ENCODE measurements at places on chromosomes 13 and 19. TPM values are rescaled to one million over a fixed set of nuclear protein-coding genes. Genes with fewer than 3 reads are reported as not detected.

DNA sequence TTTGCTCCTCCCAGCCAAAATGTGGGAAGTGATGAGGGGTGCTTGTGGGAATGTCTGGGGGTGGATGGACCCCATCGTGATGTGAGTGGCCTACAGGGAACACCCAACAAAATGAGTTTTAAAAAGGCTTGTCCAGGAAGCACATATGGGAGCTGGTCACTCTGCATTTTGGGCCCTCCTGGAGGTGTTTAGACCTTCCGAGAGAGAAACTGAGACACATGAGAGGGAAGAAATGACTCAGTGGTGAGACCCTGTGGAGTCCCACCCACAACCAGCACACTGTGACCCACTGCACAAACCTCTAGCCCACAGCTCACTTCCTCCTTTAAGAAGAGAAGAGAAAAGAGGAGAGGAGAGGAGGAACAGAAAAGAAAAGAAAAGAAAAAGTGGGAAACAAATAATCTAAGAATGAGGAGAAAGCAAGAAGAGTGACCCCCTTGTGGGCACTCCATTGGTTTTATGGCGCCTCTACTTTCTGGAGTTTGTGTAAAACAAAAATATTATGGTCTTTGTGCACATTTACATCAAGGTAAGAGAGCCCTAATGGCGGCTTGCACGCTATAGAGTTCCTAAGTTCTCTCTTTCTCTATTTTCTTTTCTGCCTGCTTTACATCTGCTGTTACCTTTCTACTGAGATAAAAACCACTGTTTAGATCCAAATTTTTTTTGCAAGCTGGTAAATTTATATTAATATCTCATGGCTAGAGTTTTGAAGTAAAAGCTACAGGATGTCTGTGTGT, 13.3 kb upstream of the LILRB1 start:
- no peaks in the 10 kb centered on the region for H3K36me3 ChIP-seq
- peak; percentile 31 for DNase-seq
- peak overlapping the region; percentile 93 for H3K4me3 ChIP-seq
- H3K27me3 ChIP-seq: peaks cover 2% of the 10 kb centered on the region
- peak overlapping the region; percentile 81 for H3K27ac ChIP-seq

- H3K36me3 ChIP-seq: no peaks in the 10 kb centered on the region
- H3K27me3 ChIP-seq: peaks cover 1% of the 10 kb centered on the region
- DNase-seq: peak; percentile 3
- H3K4me1 ChIP-seq: no peaks in the 10 kb centered on the region
- H3K27ac ChIP-seq: no peak overlapping the region
Observed at GRCh38 chr13:107211073-107211472, 643.1 kb upstream of the ARGLU1 start.

The CGB7 gene
- not detected for polyA plus RNA-seq

GRCh38 chr19:12722566-12723380, 959 bp downstream of the TNPO2 start:
- peaks cover 41% of the 10 kb centered on the region for H3K4me1 ChIP-seq
- DNase-seq: peak; percentile 94
- peaks cover 7% of the 10 kb centered on the region for H3K36me3 ChIP-seq
- H3K4me3 ChIP-seq: peak overlapping the region; percentile 93
- peaks cover 19% of the 10 kb centered on the region for H3K27me3 ChIP-seq
- peak overlapping the region; percentile 95 for H3K27ac ChIP-seq

The MKNK2 gene
- 23.9 TPM for polyA plus RNA-seq

The ZNF575 gene
- polyA plus RNA-seq: 3.5 TPM

DNA sequence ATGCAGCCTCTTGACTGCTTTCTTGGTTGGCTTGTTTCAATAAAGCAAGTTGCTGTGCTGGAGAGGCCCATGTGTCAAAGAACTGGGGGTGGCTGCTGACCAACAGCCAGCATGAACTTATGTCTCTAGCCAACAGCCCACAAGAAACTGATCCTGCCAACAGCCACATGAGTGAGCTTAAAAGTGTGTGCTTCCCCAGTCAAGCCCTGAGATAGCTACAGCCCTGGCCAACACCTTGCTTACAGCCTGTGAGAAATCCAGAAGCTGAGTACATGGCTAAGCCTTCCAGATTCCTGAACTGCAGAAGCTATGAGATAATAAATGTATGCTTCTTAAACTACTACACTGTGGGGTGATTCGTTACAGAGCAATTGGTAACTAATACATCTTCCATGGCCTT, 38.9 kb upstream of the IPO5 start:
- H3K27ac ChIP-seq: no peak overlapping the region
- peaks cover 6% of the 10 kb centered on the region for H3K27me3 ChIP-seq
- no peaks in the 10 kb centered on the region for H3K36me3 ChIP-seq

DNA sequence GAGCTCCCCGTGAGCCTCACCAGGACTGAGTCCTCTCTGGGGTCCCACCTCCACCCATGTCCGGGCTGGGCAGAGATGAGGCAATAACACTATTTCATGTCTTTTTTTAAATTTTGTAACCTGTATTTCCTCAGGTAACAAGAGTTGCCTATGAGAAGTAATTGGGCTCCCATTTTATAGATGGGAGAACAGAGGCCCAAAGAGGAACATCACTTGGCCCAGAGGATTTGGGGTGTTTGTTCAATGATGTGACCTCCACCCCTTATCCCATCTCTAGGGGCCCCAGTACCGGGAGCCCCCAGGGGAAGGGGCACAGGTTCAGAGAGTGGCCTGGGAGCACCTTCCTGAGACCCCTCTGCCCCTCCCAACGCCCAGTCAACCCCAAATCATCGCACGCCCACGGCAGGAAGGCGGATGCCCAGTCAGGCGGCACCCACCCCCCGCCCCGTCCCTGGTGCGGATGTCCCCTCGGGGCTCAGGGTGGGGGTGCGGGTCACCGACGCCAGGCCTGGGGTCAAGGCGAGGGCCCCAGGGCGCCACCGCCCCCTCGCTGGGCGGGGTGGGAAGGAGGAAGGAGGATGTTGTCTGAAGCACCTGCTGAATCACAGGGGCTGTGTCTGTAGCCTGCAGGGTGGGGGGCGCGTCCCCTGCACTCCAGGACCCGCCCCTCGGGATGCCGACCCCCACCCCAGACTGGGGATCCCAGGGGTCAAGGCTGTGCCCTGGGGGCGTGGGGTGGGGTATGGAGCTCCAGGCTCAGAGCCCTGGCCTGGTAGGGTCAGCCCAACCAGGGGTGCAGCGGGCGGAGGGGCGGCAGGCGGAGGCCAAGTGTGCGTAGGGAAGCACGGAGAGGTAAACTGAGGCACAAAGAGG, 9.0 kb upstream of the CIRBP start:
- H3K27ac ChIP-seq: peak overlapping the region; percentile 99
- peaks cover 55% of the 10 kb centered on the region for H3K27me3 ChIP-seq
- peak; percentile 69 for DNase-seq
- peaks cover 71% of the 10 kb centered on the region for H3K4me1 ChIP-seq

The SIGLEC10 gene
- 1.8 TPM for polyA plus RNA-seq

DNA sequence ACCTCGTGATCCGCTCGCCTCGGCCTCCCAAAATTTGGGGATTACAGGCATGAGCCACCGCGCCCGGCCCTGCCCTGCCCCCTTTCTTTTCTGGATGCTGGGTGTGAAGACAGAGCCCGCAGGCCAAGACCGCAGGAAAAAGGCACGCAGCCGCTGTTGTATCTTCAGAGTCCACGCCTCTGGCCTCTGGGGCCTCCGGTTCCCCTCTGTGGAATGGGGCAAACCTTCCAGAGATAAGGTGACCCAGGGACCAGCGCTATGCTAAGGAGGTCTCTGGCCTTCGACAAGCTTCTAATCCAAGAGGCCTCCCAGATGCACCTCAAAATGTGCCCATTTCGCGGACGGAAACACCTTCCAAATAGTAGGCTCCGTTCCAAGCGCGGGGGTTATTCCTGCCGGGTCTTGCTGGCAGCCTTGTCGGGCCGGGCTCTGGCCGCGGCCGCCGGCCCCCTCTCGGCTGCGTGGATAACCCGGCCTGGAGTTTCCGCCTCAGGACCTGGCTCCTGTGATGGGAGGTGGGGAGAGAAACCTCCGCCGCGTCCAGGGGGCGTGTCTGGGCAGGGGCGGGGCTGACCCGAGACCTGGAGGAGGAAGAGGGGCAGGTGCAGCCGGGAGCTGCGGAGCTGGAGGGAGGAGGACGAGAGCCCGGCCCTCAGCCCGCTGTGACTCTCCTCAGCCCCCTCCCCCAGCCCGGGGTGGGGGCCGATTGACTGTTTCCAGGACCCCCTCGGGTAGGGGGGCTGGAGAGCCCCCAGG, 13.1 kb downstream of the TJP3 start:
- H3K4me3 ChIP-seq: peak overlapping the region; percentile 68
- H3K36me3 ChIP-seq: no peaks in the 10 kb centered on the region
- DNase-seq: peak; percentile 77
- peaks cover 14% of the 10 kb centered on the region for H3K4me1 ChIP-seq
- H3K27me3 ChIP-seq: peaks cover 5% of the 10 kb centered on the region
- H3K27ac ChIP-seq: no peak overlapping the region

DNA sequence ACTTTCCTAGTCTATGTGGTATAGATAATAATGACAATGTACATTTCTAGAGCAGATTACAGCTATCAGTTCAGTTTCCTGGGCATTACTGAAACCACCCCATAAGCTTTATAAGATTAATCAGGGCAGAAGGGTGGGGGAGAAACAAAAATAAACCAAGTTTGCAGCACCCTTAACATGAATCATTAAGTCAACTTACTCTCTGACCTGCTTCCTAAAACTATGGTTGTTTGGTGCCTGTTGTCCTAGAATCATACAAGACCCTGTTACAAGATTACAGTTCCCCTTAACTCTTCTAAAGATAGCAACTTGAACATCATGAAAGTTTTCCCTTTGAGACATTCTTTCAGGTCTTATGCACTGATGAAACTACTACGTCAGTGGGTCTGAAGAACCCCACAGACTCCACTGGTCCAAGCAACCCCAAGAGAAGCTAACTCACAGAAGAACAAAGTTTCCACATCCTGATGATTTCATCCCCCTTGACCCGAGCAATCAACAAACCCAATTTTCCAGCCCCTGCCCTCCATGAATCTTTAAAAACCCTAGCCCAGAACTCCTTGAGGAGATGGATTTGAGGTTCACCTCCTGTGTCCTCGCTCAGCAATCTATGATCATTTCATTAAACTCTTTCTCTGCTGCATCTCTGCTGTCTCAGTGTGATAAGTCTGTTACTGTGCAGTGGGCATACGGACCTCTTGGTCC, 336.5 kb downstream of the FOXO1 start:
- H3K4me3 ChIP-seq: no peak overlapping the region
- DNase-seq: no peak
- H3K27me3 ChIP-seq: peaks cover 11% of the 10 kb centered on the region
- no peaks in the 10 kb centered on the region for H3K36me3 ChIP-seq
- no peak overlapping the region for H3K27ac ChIP-seq
- H3K4me1 ChIP-seq: no peaks in the 10 kb centered on the region

GRCh38 chr19:35704218-35704617, at the start of gene ZBTB32:
TSS of gene ZBTB32 (plus strand) at chr19:35704558. CDS start at chr19:35714627, 10,069 bp downstream.
- peaks cover 9% of the 10 kb centered on the region for H3K4me1 ChIP-seq
- H3K27me3 ChIP-seq: peaks cover 9% of the 10 kb centered on the region
- no peak within 1 kb of the TSS for H3K27ac ChIP-seq
- no peaks in the 10 kb centered on the region for H3K36me3 ChIP-seq
- no peak within 1 kb of the TSS for H3K4me3 ChIP-seq

The NLRP11 gene
- not detected for polyA plus RNA-seq

DNA sequence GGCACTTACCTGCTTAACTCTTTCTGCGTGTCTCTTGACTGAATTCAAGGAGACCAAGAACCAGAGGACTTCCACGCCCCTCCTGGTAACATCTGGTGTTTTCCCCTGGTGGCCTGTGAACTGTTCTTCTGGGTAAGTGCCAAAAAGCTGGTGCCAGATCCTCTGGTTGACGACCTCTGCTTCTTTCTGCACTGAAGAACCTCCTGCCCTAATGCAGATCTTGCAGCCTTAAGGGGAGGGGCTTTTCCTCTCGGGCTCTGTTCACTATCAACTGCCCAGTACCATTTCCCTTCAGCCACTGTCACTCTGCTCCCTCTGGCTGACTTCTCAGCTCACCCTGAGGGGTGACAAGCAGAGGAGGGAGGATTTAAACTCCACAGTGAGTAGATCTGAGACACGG, 6.1 kb upstream of the ERVV-1 start:
- no peaks in the 10 kb centered on the region for H3K36me3 ChIP-seq
- H3K27me3 ChIP-seq: peaks cover 3% of the 10 kb centered on the region
- no peak overlapping the region for H3K27ac ChIP-seq
- H3K4me1 ChIP-seq: no peaks in the 10 kb centered on the region

- H3K27ac ChIP-seq: no peak overlapping the region
- peaks cover 8% of the 10 kb centered on the region for H3K4me1 ChIP-seq
- no peak overlapping the region for H3K4me3 ChIP-seq
- peaks cover 2% of the 10 kb centered on the region for H3K27me3 ChIP-seq
- H3K36me3 ChIP-seq: no peaks in the 10 kb centered on the region
Observed at GRCh38 chr13:40024967-40025714, 369.7 kb downstream of the COG6 start.

- peak overlapping the region; percentile 60 for H3K4me3 ChIP-seq
- H3K4me1 ChIP-seq: peaks cover 34% of the 10 kb centered on the region
- peaks cover 5% of the 10 kb centered on the region for H3K36me3 ChIP-seq
Observed at GRCh38 chr19:12840091-12841079, 2.1 kb downstream of the MAST1 start.

The NKPD1 gene
- 0.43 TPM for polyA plus RNA-seq

DNA sequence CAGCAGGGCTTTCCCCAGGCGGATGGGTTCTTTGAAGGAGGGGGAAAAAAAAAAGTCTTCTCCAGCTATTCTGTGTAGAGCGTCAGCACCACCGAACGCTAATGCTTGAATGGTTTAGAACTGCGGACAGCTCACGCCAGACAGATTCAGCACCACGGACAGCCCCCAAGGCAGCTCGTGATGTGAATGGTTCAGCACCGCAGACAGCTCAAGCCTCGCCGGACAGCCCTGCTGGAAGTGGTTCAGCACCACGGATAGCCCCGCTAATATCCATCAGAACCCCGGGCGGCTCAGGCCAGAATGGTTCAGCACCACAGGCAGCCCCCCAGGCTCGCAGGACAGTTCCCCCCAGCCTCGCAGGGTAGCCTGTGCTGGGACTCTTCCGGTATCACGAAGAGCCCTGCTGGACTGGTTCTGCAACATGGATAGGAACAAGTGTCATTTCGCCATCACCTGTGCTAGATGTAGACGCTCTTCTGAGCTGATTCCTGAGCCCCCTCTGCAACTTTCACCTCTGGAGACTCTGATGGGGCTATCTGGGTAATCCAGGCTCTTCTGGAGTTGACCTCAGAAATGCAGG, 4.9 kb upstream of the SMIM17 start:
- no peak overlapping the region for H3K4me3 ChIP-seq
- DNase-seq: peak; percentile 21
- no peaks in the 10 kb centered on the region for H3K27me3 ChIP-seq
- peaks cover 3% of the 10 kb centered on the region for H3K36me3 ChIP-seq

The ATP7B gene
- not detected for polyA plus RNA-seq

DNA sequence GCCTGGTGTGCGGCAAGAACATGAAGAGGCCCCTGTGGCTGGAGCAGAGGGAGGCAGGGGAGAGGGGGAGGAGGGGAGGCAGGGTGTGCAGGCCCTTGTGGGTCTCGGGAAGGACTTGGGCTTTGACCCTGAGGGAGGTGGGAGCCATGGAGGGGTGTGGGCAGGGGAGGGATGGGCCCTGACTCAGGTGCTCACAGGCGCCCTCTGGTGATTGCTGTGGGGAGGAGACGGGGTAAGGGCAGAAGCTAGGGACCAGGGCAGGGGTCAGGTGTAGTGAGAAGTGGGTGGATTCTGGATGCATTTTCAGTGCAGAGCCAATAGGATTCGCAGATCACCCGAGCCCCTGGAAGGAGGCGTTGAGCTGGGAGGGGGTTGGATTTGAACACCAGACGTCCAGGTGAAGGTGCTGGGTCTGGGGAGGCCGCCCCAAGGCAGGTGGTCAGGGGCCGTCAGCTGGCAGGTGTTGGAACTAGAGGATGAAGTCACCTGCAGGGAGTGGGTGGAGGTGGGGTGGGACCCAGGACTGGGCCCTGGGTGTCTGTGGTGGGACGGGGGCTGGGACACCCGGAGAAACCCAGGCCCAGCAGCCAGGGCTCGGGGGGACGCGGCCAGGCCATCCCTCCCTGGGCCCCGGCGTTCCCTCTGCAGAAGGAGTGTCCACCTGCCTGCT, 185.4 kb downstream of the KDM4B start:
- H3K4me1 ChIP-seq: no peaks in the 10 kb centered on the region
- H3K27ac ChIP-seq: no peak overlapping the region
- H3K36me3 ChIP-seq: peaks cover under 1% of the 10 kb centered on the region
- peak; percentile 39 for DNase-seq

Data from immature natural killer cell (primary cell).